ENCODE measurements at places on chromosomes 1 and 21. TPM values are rescaled to one million over a fixed set of nuclear protein-coding genes. Genes with fewer than 3 reads are reported as not detected.

Gene HHIPL2
- not detected for total RNA-seq

Gene NUDT4B
- 10.4 TPM for total RNA-seq

Gene GSTM1
- 0.51 TPM for total RNA-seq

Gene FCAMR
- total RNA-seq: not detected

Gene TMEM61
- total RNA-seq: not detected

Gene EFNA1
- 0.37 TPM for total RNA-seq

Gene LEMD1
- total RNA-seq: not detected

Gene FCGR2B
- not detected for total RNA-seq

Gene ST6GALNAC3
- total RNA-seq: 2.5 TPM

Gene CNKSR1
- total RNA-seq: 0.30 TPM

Gene HDAC1
- total RNA-seq: 75.1 TPM

Gene KRTAP7-1
- total RNA-seq: not detected

Gene CTSK
- total RNA-seq: 5.0 TPM

Gene C1orf116
- total RNA-seq: not detected

Gene CENPF
- 40.5 TPM for total RNA-seq

Gene HCRTR1
- total RNA-seq: 0.14 TPM

Gene DISP1
- total RNA-seq: 6.8 TPM

Gene CYP4Z1
- not detected for total RNA-seq

Gene LAPTM5
- total RNA-seq: not detected

Gene ADAM15
- 61.5 TPM for total RNA-seq

Gene CLCA4
- total RNA-seq: not detected

Gene TMEM269
- not detected for total RNA-seq

Gene AZIN2
- 30.3 TPM for total RNA-seq

Gene MEX3A
- total RNA-seq: 3.3 TPM

Gene PLPP3
- 5.3 TPM for total RNA-seq

Gene TTC34
- 0.18 TPM for total RNA-seq

Gene MYCL
- total RNA-seq: 2.1 TPM

Gene RNU1-3
- total RNA-seq: under 0.01 TPM

Gene OR14K1
- not detected for total RNA-seq

Gene LCE1E
- 0.42 TPM for total RNA-seq

Gene ARL8A
- total RNA-seq: 30.3 TPM

Gene GPR161
- total RNA-seq: 29.0 TPM

Gene PRKAB2
- 22.4 TPM for total RNA-seq

Gene TEX38
- total RNA-seq: not detected

Gene CKS1B
- total RNA-seq: 30.3 TPM

Gene FAM43B
- total RNA-seq: not detected

Gene MRPL37
- 49.0 TPM for total RNA-seq

Gene RGS1
- not detected for total RNA-seq

Gene ANKRD34A
- total RNA-seq: under 0.01 TPM

Gene TMOD4
- total RNA-seq: not detected

Gene ARHGEF16
- total RNA-seq: 0.14 TPM

Gene FCRL1
- not detected for total RNA-seq

Gene TRAF3IP3
- total RNA-seq: not detected

Gene HOOK1
- not detected for total RNA-seq

Gene CDK18
- 0.89 TPM for total RNA-seq

Gene KRTAP10-11
- total RNA-seq: not detected

Gene NR1I3
- not detected for total RNA-seq

Gene PTPRC
- total RNA-seq: not detected

Gene SPRR1A
- not detected for total RNA-seq

Gene KIF17
- 1.2 TPM for total RNA-seq

Gene WNT4
- 0.59 TPM for total RNA-seq

Gene ARHGEF2
- total RNA-seq: 90.3 TPM

Gene FCGR3A
- not detected for total RNA-seq
